ENCODE measurements at places on chromosomes 7 and 10.
A peak's percentile ranks its signal among the peaks of the same experiment; 100 is the strongest.

DNA sequence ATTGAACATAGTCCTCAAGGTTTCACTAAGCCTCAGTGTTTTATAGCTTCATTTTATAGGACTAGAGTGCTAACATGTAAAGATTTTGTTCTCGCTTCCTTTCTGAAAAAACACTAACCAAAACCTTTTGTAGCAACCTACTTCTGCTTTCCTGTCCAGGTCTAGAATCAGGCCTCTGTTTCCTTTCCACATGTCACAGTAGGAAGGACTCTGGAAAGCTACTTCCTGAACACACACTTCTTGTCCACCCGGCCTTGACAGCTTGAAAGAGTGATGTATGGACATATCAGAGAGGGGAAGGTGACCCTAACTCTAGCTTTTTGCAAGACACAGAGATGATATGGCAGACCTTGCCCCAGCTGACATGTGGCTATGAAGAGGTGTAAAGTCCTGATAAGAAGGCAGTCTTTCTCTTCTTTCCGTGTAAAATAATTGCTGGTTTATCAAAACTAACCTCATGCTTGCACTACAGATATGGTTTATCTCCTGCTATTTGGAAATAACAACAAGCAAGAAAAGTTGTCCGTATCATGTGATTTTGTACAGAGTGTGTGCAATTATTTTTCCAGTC lies 175.4 kb downstream of the SKAP2 start:
- DNase-seq = no peak

GRCh38 chr7:66454600-66455225 lies 174.0 kb upstream of the KCTD7 start:
- no peak for DNase-seq

DNA sequence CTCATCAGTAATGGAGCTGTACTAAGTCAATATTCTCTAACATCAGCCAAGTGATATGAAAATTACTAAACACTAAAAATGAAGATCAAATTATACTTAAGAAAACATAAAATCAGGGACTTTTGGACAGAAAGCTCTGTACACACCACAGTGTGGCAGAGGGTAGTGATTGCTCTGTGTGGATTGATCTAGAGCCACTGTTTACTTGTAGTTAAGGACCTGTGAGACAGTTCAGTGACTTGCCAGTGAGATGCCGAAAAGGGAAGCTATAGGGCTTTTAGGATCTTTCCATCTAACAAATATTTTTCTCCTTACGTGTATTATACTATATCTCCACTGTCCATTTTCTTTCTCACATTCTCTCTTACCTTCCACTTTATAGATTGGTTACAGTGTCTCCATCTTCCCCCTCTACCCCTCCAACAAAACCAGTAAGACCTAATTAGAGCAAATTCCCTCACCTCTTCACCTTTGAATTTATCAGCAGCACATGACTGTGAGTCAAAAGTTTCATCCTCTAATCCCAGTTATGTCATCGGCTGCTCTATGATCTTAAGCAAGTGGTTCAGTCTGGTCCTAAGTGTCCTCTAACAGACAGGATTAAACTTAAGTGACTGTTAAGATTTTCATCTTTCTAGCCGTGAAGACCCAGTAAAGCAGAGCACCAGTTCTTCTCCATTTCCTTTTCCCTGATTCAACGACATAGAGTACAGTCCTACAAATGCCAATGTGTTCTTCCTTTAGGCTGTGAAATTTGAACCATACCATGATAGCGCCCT lies 6.9 kb downstream of the PIK3CG start:
- DNase-seq = no peak

DNA sequence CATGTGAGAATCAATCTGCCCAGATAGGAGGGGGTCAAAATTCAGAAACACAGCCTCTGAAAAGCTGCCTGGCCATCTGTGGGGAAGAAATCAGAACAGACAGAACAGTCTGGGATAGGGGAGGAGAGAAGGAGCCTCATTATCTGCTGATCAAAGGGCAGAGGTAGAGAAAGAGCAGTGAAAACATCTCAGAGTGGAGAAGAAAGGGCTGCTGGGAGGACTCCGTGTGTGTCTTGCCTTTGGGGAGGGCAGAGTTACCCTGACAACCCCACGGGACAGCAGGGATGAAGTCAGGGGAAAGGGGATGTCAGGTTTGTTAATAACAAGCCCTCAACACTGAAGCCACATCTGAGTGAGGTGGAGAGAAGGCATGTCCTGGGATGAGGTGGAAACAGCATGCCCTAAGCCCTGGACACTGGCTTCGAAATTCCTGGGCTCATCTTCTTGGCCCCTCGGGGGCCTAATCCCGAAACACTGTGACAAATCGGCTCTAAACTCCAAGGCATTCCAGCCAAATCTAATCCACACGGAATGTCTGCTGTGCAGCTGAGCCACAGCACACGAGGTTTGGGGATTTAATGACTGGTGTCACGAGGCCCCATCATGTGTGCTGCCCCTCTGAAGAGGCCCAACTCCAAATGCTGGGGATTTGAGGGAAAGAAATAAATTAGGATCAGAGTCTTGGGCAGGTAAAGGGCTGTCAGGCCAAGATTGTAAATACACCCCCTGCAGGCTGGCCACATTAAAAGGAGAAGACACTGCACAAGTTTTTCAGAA lies 82.8 kb upstream of the FGFR2 start:
- no peak for DNase-seq

DNA sequence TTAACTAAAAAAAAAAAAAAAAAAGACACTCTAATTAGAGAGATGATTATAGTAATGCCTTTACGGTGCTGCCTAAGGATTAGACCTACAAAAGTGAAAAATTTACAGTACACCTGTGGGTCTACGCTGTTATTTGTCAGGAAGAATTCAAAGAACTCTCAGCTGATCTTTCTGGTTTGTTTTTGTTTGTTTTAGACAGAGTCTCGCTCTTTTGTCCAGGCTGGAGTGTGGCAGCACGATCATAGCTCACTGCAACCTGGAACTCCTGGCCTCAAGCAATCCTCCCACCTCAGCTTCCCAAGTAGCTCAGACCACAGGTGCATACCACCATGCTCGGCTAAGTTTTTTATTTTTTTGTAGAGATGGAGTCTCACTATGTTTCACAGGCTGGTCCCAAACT lies 28.3 kb upstream of the FOXK1 start:
- no peak for DNase-seq

- no peak for DNase-seq
Observed at GRCh38 chr10:49767752-49768151, 5.6 kb upstream of the OGDHL start.

DNA sequence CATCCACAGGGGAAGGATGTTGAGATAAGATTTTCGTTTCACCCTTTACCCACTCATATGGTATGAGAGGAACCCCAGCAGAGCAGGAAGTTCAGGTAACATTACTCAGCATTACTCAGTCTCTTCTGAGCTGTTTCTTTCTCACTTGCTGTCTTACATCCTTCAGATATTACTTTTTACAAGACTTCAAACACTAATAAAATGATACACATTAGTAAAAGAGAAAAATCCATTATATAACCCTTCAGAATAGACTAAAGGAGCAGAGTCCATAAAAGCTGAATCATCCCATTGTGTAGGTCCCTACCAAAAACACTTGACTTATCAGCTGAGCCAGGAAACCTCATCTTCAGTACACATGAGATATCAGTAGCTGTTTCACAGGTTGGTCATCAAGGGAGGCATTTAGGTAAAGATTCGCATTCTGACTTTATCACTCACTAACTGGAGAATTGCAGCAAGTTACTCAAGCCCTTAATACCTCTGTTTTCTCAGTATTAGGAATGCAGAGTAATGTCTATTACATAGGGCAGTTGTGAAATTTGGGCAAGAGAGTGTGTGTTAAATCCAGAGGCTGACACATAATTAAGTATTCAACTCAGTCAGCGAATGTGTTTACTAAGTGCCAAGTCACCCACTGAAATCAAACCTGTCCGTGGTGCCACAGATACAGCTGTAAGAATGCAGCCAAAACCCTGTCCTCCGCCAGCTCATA lies 44.7 kb downstream of the KLF6 start:
- DNase-seq = no peak

- DNase-seq = no peak
Observed at GRCh38 chr7:81441750-81442149, 328.1 kb downstream of the HGF start.

DNA sequence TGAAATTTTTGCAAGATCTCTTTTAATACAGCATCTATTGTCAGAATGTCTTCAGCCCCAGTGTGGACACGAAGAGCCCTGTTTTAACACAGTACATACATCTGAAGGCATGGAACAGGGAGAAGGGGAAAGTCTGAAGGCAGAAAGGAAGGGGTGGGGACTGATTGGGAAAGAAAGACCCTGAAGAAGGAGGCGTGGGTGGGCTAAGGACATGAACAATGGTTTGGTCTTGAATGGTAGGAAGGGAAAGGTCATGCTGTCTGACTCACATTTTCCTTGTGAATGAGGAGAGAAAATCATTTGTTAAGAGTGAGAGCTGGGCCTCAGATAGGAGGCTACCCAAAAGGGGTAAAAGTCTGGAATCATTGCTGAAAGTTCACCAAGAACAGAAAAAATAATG lies 297.1 kb downstream of the GALNT17 start:
- DNase-seq = no peak

- peak; percentile 49 for DNase-seq
Observed at GRCh38 chr10:11504566-11505285, 106.7 kb downstream of the USP6NL start.

DNA sequence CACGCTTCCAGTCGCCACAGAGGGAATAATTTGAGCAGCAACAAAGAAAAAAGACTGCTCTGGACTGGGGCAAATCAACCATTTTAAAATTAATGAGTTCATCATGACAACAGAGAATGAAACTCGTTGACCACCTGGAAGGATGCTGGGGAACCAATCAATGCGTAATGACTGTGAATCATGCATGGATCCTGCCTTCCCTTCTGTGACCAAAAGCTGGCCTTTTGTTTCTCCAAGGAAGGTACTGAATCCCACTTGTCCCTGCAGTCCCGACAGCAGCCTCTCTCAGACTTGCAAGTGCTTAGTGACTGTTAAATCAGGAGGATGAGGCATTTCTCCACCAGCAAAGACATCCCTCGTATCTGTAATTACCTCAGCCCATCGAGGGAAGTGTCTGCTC lies 68.0 kb upstream of the TNS3 start:
- DNase-seq = no peak

DNA sequence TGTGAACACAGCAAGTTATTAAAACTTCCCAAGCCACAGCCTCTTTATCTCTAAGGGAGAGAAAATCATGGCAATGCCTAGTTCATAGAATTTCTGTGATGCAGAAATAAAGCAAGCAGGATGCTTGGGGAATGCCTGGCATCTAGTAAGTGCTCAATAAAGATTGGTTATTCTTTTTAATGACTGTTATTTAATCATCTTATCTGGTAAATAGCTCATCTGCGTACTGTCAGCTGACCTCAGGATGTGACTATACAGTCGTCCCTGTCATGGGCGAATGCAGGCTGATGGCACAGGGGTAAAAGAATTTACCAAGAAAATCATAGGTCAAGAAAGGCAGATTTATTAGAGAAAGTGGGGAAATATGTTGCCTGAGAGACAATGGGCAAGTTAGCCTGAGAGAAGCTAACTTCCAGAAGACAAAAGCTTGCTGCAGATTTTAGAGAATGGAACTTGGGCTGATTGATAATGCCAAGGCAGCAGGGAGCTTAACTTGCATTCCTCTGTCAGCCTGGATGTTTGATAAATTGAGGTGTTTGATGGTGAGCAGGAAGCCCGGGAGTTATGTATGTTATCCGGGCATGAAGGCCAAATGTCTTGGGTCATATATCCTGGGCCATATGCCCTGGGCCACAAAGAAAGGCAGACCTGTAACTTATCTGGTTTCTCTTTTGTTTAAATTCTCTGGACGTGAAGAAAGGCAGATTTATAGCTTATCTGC lies 126.0 kb downstream of the KCNMA1 start:
- DNase-seq = no peak

DNA sequence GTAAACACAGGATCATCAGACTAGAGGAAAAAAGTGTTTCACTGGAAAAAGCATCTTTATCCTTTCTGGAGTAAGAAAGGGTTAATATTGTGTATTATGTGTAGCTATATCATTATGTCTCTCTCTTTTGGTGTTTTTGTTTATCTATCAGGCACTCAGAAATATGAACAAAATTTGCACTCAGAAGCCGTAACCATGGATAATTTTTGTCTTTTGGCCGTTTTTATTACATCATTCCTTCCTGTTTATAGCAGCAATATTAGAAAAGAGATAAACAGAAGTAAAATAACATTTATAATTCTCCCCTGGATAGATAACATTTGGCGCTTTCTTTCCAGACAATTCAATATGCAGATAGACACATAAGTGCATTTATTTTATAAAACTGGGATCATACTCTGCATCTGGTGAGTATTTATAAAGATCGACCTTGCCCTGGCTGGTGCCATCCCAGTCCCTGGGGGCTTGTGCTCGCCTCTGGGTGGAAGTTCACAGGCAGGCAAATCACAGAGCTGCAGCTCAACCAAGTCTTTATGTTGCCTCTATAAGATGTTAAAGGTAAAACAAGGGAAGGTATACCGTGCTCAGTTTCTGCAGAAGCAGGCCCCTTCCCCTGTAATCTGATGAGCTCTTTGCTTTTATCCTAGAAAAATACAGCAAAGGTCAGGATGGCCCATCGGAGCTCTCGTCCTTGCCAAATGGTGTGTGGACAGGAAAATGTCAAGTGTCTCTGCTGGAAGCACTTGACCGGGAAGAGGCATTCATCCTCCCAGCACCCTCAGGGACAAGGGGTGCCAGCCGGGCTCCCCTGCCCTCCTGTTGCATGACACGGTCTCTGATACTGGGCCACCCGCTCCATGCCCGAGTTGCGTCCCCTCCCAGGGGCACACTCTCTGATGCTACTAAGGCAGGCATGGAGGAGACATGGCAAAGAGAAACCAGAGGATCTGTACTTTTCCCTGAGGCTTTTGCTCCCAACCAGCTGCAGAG lies 43.9 kb downstream of the PYROXD2 start:
- DNase-seq = no peak

DNA sequence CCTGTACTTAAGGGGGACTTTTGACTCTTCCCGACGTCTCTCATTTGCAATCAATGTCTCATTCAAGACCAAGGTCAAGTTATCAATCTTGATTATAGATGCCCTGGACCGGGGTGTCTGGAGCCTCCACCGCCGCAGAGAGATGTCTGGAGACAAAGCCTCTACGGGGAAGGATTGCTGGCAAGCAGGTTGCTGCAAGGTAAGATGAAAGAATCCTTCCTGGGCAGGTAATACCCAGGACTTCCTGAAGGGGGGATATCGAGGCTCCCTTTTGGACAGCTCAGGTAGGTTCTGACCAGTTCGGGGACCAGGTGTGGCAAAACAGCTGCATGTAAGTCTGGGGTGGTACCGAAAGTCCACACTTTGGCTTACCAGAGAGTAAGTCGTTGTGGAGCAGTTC lies 12.5 kb upstream of the CUX1 start:
- DNase-seq = no peak

DNA sequence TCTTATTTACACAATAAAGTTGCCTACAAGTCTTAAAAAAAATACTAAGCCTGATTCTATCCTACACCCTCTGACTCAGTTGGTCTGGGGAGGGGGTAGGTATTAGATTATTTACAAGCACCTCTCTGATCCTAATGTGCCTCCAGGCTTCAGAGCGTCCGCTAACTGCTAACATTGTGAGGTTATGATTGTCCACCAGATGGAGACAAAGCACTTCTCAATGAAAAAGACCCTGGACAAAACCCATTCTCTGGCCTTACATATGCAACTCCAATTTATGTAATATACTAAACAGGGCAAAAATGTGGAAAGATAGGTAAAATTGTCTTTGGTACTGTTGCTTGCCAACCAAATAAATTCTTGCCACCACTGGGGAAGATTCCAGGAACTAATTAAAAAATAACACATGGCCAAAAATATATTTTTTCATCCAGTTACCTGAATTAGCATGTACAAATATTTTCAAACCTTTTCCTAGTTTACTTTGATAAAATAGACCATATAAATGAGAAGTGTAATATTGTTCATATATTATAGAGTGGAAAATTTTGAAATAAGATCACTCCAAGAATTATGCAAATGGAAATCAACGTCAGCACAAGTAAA lies 92.4 kb downstream of the KIF20B start:
- DNase-seq = peak; percentile 36
